Activated CD8-positive, alpha-beta memory T cell treated with anti-CD3 and anti-CD28 coated beads, Interleukin-2, amount 10 ng/mL, durations not matched to agents 7 days and 5 days (primary cell): ENCODE measurements at places on chromosomes 12 and 14.

- no peak for DNase-seq
Measured at GRCh38 chr14:61581340-61581739, 114.0 kb upstream of the HIF1A start.

GRCh38 chr12:6603095-6603567 lies 4.0 kb downstream of the CHD4 start:
- DNase-seq = peak; percentile 52

- DNase-seq = no peak
Measured at GRCh38 chr14:75329369-75329768, 50.7 kb downstream of the FOS start.

GRCh38 chr14:23159532-23159931 lies 23.9 kb downstream of the SLC7A8 start:
- DNase-seq = no peak

DNA sequence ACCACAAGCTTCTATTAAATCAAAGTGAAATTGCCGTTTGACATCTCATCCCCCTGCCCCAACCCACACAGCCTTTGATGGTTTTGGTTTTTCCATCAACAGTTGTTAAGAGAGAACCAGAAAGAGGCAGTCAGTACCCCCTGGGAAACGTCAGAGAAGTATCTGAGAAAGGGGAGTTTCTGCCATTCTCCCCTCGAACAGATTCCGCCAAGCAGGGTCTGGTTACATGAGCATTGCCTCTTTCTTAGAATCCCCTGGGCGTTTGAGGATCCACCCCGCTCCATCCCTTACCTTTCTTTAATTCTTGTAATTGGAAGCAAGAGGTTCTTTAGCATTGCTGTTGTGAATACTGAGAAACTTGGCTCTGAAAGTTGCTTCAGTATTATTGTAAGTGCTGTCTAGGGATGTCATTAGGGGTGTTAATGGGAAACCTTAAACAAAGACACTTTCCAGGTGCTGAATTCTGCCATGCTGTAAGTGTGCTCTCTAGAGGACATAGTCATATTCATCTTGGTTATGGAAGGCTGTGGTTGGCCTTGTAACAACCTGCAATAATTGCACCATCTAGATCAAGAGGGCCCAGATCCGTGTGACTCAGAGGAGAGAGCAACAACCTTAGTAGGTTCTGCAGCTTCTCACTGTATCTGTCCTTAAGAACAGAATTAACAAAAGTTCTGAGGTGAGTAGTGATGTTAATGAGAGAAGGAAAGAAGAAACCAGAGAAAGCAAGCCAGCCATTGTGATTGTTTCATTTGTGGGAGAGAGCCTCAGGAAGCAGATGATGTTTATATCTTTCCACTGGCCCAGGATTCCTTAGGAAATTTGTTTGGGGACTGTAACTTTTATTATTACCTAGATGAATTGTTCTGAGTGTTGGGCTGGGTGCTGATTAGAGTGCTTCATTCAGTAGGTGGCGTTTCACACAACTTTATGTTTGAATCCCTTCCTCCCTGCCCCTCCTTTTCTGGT lies 9.0 kb downstream of the TMBIM6 start:
- peak; percentile 79 for DNase-seq

DNA sequence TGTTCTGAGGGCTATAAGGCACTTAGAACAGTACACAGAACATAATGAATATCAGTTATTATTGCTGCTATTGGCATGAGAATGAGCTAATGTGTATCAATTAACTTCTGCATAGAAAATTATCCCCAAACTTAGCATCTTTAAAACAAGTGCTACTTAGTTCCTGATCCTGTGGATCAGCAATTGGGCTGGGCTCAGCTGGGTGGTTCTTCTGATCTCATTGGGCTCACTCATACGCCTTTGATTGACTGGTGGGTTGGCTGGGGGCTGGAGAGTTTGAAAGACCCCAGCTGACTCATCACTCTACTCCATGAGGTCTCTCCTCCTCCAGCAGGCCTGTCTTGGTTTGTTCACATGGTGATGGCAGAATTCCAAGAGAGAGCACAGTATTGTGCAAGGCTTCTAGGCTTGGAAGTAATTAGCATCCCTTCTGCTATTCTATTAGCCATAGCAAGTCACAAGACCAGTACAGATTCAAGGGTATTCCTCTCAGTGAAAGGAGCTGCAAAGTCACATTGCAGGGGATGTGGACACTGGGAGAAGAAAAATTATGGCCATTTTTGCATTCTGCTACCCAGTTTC lies 27.2 kb upstream of the HSPB8 start:
- DNase-seq = no peak

GRCh38 chr14:73758392-73759182 lies 44.4 kb upstream of the PNMA1 start:
- DNase-seq = peak; percentile 83

- DNase-seq = no peak
Measured at GRCh38 chr14:20580242-20580641, 7.6 kb downstream of the RNASE11 start.

DNA sequence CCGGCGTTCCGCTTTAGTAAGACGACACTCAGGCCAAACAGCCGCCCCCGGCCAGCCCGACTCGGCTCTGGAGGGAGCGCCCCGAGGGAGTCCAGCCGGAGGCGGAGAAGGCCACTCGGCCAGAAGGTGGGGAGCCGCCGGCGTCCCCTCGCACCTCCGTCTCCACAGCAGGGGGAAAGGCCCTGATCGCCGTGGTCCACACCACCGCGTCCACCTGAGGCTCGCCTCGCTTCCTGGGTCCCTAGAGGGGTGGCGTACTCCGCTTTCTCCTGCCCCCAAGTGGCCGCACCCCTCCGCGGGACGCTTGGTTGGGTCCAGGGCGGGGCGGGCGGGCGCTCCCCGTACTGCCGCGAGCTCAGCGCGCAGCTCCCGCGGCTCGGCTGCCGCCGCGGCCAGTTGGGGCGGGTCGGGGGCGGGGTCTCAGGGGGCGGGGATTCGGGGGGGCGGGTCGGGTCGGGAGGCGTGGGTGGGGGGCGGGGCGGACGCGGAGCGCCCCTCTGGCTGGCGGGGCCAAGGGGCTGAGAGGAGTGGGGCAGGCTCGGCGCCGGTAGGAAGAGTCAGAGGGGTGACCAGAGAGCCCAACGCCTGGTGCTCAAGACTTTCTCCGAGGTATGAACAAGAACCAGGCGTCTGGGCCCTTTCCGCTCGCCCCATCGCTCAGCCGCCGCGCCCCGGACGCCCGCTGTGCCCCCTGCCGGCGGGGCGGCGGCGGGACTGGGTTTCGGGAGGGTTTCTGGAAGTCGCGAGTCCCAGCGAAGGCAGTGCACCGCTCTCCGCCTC lies at the start of gene FRMD6:
Gene FRMD6, plus strand, starts transcription at position 523 of the 780 bp plus-strand sequence. CDS start 37,927 bp downstream, outside the sequence.
- peak; percentile 90 for DNase-seq

DNA sequence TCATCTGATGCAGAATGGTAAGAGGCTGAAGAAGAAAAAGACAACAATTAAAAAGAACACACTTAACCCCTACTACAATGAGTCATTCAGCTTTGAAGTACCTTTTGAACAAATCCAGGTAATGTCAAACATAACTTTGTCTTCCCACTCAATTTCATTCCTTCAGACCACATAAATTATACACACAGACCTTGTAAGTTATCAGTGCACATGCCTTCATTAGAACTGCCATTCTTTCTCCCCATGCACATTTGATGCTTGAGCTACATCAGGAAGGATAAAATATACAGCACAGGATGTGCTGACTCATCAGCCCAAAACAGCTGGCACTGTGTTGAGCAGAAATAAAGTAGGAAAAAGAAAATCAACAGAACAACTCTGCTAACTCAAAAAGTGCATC lies 246.7 kb downstream of the PAWR start:
- DNase-seq = no peak

DNA sequence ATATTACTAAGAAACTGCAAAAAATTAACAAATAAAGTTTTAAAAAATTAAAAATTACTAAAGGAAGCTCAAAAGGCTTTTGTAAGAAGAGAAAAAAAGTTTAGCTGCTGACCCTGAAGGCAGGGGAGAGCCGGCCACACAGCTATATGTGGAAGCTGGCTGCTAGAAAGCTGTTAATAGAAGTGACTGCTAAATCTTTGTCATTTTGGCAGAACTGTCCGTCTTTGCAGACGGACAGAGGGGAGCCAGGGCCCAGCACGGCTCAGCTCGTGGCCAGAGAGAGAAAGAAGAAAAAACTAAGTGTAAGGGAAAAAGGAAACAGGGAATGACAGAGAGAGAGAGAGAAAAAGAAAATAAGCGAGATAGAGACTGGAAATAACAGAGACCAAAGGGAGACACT lies 27.9 kb downstream of the PRMT8 start:
- no peak for DNase-seq

GRCh38 chr12:20560935-20561334 lies 134.2 kb upstream of the SLCO1C1 start:
- no peak for DNase-seq
